ENCODE measurements at places on chromosomes 4 and X.

DNA sequence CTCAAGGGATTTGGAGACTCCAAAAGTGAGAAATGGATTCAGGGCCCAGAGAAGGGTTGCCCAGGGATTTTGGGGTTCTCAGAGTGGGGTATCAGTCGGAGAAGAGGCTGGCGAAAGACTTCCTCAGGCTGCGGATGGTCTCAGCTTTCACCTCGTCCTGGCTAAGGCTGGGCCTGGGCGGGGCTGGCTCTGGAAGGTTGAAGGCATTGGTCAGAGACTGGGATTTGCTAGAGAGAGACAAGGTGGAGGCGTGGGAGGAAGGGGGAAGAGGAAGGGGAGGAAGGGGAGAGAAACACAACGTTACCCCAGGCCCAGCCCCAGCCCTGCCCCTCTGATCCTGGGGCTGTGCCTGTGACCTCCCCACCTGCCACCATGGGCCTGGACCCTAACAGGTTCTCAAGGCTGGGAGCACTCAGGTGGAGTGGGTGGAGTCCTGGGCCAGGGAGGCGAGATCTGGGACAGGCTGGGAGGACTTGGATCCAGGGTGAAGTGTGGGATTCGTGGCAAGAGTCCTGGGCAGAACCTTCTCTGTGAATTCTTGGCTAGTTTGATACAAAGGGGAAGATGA lies 9.4 kb upstream of the TIMP1 start:
- no peak for DNase-seq

- no peak for DNase-seq
Measured at GRCh38 chr4:102551958-102552565, 50.9 kb downstream of the NFKB1 start.

DNA sequence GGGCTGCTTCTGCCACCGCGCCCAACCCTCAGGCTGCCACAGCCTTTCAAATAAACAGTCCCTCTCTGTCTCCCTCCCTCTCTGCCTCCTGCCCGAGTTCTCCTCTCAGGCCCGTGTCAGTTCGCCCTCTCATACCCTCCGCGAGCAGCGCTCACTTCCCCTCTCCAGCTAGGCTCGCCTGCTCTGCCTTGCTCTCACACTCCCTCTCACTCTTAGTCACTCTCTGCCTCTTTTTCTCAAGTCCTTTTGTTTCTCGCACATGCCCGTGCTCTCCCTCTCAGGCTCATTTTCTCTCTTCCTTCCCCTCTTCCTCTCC lies 3.2 kb downstream of the EFNB1 start:
- DNase-seq = peak; percentile 68

GRCh38 chr4:180571516-180572055 lies 1671.6 kb upstream of the TENM3 start:
- no peak for DNase-seq

- no peak for DNase-seq
Measured at GRCh38 chrX:39944416-39944815, 153.3 kb downstream of the BCOR start.

GRCh38 chr4:71009086-71009485 lies 15.6 kb downstream of the DCK start:
- DNase-seq = no peak

GRCh38 chr4:141065872-141066271 lies 67.4 kb downstream of the RNF150 start:
- DNase-seq = no peak
